ELF-1 (cell line): ENCODE measurements at places on chromosomes 1 and 21.

- DNase-seq: no peak
Observed at GRCh38 chr1:182041615-182042014, 19.9 kb downstream of the ZNF648 start.

DNA sequence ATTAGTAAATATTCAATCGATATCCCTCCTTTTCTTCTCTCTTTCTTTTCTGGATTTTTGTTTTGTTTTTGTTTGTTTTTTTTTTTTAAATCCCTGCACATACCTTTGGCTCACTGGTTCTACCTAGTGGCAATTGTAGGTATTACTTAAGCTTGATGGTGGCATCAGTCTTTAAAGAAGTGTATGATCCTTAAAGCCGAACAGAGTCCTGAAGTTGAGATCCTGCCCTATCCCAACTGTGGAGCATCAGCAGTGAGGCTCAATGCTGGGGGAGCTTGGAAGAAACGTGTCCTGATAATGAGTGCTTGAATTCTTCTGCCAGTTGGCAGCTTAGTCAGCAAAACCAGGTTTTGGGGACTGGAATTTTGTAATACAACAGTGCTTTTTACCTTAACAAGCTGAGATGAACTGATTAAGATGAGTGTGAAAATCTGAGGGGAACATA is 60.8 kb downstream of the FASLG start:
- DNase-seq: peak; percentile 34

DNA sequence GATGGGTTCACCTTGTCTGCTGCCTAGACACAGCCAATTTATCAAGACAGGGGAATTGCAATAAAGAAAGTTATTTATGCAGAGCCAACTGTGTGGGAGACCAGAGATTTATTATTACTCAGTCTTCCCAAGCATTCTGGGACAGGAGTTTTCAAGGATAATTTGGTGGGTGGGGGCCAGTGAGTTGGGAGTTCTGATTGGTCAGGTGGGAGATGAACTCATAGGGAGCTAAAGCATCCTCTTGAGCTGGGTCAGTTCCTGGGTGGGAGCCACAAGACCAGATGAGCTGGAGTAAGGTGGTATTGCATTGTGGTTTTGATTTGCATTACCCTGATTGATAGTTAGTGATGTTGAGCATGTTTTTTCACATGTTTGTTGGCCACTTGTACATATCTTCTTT is 86.1 kb downstream of the PRKAB2 start:
- no peak for DNase-seq

DNA sequence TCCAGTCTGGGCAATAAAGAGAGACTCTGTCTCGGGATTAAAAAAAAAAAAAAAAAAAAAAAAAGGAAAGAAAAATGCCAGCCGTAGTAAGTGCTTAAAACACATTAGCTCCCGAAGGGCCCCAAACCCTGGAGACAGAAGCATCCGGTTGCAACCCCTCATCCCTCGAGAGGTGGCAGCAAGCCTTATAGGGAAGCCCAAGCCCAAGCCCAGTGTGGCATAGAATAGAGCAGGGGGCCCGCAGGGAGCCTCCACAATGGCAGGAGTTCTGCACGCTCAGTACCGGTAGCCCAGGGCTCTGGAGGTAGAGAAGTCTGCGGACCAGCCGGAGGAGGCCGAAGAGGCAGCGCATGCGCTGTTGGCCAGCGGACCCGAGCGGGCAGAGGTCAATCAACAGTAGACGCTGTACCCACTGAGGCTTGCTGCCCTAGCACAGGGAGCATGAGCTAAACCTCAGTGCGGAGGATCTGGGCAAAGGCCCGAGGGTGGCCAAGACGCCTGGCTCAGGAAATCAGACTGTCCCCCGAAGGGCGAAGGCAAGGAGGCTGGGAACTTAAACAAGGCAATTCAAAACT is 34.1 kb upstream of the C1orf198 start:
- DNase-seq: no peak

DNA sequence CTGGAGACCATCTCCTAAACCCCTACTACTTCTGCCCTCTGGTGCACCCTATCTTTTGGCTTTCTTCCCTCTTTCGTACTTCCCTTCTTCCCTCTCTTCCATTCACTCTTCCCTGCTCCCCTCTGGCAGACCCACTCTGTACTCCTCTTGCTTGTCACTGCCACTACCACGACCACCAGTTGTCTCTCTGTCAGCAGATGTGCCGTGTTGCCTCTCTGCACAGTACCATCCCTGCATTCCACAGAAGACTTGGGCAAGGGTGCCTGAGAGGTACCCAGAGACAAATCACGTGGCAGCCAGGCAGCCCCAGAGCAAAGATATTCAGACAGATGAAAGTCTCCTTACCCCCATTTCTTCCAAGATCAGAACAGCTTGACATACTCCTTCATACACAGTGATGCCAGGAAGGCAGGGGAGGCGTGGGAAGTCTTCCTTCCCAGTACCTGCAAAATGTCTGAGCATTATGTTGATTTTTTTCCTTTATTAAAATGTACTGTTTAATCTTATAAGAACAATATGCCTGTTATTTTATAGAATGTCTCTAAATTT is 15.0 kb downstream of the CAMSAP2 start:
- DNase-seq: no peak

DNA sequence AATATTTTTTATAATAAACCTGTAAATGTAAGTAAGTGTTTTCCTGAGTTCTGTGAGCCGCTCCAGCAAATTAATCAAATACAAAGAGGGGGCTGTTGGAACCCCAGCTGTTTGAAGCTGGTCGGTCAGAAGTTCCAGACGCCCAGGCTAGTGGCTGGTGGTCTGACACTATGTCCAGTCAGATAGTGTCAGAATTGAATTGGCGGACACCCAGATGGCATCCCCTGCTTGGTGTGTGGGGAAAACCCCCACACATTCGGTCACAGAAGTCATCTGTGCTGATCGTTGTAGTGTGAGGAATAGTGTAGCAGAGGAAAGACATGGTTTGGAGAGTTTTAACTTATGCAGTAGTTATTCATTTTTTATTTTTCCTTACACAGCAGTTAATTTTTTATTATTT is 32.4 kb downstream of the TBCE start:
- no peak for DNase-seq

- no peak for DNase-seq
Observed at GRCh38 chr1:169003864-169004516, 102.5 kb upstream of the ATP1B1 start.

DNA sequence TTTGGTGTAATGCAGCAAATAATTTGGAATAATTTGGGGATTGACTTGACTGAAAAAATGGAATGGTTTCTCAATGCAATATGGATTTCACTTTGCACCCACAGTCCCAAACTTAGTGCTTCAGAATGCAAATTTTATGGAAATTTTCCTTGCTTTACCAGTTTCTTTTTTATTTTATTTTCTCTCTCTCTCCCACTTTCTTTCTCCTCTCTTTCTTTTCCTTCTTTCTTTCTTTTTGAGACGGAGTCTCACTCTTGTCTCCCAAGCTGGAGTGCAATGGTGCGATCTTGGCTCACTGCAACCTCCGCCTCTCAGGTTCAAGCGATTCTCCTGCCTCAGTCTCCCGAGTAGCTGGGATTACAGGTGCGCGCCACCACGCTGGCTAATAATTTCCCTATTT is 110.3 kb downstream of the KCNN3 start:
- no peak for DNase-seq

DNA sequence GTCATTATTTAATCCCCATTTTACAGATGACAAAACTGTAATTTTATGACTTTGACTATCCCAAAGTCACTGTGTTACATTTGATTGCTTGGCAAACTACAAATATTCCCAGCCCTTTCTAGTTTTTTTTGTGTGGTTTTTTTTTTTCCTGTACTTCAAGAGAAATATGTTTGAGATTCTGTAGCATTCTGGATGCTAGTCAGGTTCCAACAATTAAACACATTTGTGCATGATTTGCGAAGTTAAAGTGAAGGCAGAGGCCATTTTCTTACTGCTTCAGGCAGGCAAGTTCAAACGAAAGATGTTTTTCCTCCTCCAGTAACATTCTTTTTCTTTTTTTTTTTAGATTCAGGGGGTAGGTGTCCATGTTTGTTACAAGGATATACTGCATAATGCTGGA is 107.9 kb upstream of the SERTAD4 start:
- DNase-seq: no peak

- no peak for DNase-seq
Observed at GRCh38 chr1:107449326-107449725, 308.5 kb downstream of the NTNG1 start.

GRCh38 chr1:33118274-33118673 is 37.3 kb downstream of the AZIN2 start:
- no peak for DNase-seq

GRCh38 chr1:116772648-116773045 is 18.4 kb downstream of the CD2 start:
- no peak for DNase-seq

DNA sequence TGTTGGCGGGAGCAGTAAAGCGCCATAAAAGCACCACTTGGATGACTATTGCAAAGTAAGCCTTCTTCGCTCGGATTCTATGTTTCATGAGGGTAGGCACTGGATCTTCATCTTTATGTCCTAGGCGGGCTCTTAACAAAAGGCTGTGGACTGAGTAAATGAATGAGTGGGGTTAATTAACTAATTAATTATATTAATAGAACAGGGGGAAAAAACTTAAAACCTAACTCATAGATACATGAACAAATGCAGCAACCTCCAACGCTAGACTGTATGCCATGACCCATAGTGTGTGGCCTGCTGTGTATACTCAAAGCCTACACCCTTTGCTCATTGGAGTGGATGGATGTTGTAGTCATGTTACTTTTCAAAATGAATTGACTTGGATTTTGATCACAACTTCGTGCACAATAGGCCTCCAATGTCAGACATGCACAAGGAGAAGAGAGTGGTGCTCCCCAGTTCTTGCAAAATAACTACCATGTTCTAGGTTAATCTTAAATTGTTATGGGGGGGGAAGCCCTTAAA is 417 bp upstream of the GFI1 start:
- DNase-seq: no peak

DNA sequence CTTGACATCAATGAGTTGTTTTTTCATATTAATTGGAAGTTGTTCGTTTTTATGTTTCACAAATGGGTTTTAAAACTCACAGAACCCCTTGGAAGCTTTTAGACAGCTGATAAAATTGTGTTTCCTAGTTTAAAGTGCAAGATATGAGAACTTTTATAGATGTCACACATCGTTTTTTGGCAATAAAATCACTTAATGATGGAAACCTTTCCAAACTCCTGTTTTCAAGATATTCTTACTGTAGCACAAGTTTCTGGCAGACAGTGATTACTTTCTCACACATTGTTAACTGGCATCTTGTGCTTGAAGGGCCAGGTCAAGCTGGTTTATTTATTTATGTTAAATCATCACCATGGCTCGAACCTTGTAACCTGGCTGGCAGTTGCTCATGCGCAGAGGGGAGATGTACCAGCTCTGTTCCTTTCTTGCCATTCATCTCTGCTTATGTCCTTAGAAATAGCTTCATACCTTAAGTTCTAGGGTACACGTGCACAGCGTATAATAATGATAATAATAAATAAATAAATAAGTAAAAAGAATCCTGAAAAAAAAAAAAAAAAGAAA is 10.2 kb upstream of the RCAN1 start:
- DNase-seq: no peak

- no peak for DNase-seq
Observed at GRCh38 chr1:38118976-38119375, 72.4 kb upstream of the POU3F1 start.

GRCh38 chr1:22290611-22291010 is 147.7 kb upstream of the WNT4 start:
- no peak for DNase-seq

DNA sequence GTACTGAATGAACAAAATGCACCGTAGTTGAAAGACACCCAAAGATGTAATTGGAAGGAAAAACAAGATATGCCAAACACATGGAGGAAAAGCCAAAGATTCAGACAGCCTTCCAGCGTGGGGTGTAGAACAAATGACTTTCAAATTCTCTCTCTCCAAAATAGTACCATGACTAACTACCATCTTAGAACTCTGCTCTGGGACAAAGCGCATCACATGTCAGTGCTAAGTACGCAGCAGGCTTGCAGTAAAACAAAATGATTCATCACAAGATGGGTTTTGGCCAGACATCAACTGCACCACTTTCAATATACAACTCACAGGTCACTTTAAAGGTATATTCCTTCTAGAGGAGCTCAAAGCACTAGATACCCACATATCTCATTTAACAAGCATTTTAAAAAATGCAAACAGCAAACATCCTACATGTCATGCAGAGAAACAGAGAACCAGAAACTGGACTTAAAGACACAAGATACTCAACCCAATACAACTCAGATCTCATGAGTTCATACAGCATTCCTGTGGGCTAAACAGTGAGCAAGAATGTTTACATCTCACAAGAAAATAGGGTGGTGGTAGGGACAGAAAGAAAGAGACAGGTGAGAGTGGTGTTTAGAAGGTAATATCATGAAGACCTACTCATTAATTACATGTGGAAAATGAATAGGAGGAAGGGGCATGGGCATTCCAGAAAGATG is 75.7 kb downstream of the BCAR3 start:
- no peak for DNase-seq

DNA sequence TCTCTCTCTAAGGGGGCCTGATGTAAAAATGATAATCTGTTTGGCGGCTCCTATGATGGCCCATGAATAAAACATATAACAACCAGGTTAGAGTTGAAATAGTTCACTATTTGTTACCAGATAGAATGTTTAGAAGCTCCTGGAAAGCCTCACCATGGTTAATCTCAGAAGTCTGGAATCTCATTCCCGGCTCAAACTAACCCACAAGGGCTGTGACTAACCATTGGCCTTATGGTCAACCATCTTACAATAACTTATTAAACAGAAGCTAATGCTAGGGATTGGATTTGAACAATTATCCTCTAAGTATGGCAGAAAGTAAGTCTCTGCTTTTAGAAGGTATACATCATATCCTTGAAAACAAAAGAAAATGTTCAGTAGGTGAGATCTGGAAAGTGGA is 134.1 kb upstream of the ADGRL2 start:
- DNase-seq: no peak

DNA sequence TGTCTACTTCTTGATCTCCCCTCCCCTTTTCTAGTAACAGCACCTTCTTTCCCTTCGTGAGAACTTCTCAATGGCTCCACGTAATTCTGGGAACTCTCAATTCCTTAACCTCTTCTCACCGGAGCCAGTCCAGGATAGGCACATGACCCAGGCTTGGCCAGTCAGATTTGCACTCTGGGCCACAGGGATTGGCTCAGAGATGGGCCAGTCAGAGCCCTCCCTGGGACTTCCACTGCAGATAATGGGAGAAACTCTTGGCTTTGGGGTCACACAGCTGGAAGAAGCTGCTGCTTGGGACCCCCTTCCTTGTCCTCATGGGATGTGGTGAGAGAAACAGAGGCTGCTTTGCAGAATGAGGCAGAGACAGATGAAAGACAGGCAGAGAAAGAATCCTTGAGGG is 302.3 kb downstream of the PTPRU start:
- DNase-seq: no peak
